ENCODE measurements at places on chromosomes 12 and 14.

DNA sequence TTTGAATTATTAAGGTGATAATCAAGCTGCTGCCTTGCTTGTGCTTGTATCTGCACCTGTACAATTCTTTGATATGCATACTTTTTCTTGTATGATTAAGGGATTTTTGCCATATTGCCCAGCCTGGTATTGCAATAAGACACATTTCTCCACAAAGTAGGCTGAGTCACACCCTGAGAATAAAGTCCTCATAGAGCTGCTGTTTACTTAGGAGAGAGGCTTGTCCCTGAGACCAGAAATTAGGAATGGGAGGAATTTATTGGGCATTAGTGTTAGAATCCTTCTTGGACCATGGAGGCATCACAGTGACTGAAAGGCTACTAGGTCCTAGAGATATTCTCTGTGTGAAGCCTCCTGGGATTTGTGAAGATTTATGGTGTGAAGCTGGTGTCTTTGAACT, 506.8 kb upstream of the FBXO33 start:
- no peak for DNase-seq

DNA sequence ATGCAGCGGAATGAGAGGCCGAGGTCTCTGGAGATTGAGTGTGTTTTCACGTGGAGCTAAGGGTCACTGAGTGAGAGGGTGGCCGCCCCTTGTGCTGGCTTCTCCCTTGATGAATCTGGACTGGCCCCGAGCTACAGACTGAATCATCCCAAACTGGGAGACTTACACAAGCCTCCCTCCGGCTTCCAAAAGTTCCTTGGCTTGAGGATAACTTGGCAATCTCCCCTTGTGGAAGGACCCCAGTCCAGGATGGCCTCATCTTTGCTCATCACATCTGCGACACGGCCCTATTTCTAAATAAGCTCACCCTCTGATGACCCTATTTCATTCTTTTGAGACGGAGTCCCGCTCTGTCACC, 41.5 kb upstream of the FBRSL1 start:
- no peak for DNase-seq

DNA sequence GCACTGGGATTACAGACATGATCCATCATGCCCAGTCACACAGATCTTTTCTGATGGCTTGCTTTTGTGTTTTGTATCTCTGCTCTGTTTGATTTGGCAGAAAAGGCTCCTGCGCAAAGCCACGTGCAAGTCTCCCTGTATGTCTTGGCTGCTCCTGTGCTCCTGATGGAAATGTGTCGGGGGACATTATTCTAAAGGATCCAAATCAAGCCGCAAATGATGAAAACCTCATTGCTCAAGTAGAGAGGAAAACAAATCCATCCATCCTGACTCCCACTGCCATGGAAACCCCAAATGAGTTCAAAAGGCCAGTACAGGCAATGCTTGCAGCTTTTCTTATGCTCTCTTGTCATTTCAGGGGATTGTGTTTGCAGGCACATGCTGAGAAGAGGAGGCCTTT, 93.8 kb downstream of the NDUFA12 start:
- DNase-seq = no peak

DNA sequence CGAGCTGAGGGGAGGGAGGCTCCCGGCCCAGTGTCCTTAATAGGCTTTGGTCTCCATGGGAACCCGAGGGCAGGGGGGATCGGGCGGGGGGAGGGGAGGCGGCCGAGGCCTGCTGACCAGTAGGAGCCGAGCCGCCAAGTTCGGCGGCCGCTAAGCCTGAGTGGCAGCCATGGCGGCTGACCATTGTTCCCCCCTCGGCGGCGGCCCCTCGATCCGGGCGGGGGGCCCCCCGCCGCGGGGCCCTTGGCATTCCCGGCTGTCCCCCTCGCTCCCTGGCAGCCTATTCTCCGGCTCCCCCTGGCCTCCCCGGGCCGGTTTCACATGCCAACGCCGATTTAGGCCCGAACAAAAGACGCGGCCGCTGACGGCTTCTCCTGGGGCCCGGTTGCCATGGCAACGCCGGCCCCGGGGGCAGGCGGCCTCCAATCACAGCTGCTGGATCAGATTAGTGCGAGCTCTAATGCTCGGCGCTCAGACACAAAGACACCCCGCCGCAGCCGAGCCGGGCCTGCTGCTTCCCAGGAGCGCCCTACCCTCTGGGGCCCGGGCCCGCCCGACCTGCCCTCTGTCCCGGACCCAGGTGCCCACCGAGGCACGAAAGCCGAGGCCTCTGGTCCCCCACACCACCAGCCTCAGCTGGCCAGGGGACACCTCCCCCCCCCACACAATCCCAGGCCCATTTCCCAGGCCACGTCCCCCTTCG, 7.3 kb downstream of the MSI1 start:
- peak; percentile 98 for DNase-seq

DNA sequence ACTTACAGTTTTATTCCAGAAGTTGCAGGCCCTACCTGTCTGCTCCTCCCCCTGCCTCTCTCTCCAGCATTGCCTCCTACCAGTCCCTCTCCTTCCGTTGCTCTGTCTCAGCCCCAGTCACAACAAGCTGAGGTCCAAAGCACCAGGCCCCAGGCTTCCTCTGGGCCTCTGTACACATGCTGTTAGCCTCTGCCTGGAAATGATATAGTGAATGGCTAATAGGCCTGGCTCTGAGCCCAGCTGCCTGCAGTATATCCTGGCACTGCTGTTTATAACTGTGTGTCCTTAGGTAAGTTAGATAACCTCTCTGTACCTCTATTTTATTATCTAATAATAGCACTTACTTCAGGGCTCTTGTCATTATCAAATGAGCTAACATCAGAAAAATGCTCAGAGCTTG, 114.9 kb upstream of the PWP1 start:
- DNase-seq = no peak

DNA sequence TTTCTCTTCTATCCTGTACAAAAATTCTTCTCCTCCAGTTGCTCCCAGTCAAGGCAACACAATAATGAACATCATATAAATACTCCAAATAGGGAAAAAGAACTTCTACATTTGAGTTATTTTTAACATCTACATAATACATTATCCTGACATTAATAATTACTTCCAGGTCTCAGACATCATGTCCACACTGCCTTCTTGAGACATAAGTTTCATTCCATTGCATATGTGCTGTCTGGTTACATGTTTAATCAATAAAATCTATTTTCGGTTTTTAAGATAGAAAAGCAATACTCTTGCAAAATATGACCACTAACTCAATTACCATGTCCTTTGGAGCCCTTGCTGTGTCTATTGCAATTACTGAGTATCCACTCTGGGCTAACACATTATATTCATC, 881.9 kb downstream of the GALC start:
- no peak for DNase-seq

DNA sequence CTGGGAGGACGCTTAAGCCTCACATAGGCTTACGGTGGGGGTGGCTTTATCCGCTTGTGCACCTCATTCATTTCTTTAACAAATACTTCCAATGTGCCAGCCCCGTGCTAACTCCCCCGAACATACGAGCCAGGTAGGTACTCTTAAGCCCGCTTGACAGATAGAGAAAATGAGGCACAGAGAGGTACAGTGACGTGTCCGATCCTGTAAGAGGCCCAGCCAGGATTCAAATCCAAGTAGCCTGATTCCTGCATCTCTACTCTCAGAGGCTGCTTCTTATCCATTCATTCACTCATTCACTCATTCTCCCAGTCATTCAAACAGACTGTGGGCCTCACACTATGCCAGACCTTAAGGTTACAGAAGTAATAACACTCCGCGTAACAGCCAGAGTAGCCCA, 477 bp downstream of the OAS3 start:
- no peak for DNase-seq

GRCh38 chr14:22847661-22848341, 11.4 kb downstream of the MMP14 start:
- no peak for DNase-seq

GRCh38 chr12:90124289-90124688, 415.7 kb upstream of the ATP2B1 start:
- no peak for DNase-seq
